MV-4-11 (cell line): ENCODE measurements at places on chromosomes 3 and 15.
A peak's percentile ranks its signal among the peaks of the same experiment; 100 is the strongest.

DNA sequence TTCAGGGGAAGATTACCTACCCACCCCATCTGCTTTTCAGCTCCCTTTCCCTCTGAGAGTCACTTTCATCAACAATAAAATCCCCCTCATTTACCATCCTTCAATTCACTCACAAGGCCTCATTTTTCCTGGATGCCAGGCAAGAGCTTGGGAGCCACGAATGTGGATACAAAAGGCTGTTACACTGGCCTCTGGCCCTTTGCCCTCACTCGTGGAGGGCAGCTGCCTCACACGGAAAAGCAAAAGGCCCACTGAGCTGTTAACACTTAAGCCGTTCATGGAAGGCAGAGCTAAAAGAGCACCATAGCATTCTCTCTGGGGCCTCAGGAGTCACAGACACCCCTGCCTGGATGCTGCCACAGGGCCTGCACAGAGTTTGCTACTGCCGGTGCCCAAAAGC is 102.4 kb upstream of the TUSC7 start:
- no peak for DNase-seq

GRCh38 chr3:32873531-32874130 is 55.8 kb downstream of the TRIM71 start:
- DNase-seq, result peak; percentile 62

- DNase-seq, result no peak
These were observed 4.4 kb downstream of the HYAL2 start for GRCh38 chr3:50318163-50318562.

- no peak for DNase-seq
These were observed 56.8 kb downstream of the ATP2C1 start for GRCh38 chr3:130950641-130951040.

DNA sequence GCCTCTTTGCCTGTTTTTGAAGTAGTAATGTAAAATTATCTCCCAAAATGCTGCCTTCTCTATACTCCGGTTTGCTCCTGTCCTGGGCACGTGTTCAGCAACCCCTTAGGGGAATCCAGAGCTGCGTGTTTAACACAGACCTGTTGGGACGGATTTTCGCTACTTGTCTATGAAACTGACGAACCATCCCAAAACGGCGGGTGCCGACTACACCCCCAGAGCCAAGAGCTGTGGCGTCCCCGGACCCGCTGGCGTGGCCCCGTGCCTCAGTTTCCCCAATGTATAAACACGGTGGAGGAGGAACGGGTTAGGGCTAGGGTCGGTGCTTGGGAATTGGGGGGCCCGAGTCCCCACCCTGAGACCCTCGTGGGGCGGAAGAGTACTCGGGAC is 473 bp downstream of the FHIT start:
- no peak for DNase-seq

- no peak for DNase-seq
These were observed 202.4 kb upstream of the PRICKLE2 start for GRCh38 chr3:64427671-64428070.

- no peak for DNase-seq
These were observed 193.5 kb downstream of the ULK4 start for GRCh38 chr3:41768363-41768762.

GRCh38 chr3:111471831-111472230 is 70.2 kb upstream of the CD96 start:
- DNase-seq, result no peak

GRCh38 chr3:47283193-47283537 is 421 bp downstream of the KLHL18 start:
- no peak for DNase-seq

GRCh38 chr15:79035111-79035601 is 55.4 kb downstream of the RASGRF1 start:
- DNase-seq, result no peak

DNA sequence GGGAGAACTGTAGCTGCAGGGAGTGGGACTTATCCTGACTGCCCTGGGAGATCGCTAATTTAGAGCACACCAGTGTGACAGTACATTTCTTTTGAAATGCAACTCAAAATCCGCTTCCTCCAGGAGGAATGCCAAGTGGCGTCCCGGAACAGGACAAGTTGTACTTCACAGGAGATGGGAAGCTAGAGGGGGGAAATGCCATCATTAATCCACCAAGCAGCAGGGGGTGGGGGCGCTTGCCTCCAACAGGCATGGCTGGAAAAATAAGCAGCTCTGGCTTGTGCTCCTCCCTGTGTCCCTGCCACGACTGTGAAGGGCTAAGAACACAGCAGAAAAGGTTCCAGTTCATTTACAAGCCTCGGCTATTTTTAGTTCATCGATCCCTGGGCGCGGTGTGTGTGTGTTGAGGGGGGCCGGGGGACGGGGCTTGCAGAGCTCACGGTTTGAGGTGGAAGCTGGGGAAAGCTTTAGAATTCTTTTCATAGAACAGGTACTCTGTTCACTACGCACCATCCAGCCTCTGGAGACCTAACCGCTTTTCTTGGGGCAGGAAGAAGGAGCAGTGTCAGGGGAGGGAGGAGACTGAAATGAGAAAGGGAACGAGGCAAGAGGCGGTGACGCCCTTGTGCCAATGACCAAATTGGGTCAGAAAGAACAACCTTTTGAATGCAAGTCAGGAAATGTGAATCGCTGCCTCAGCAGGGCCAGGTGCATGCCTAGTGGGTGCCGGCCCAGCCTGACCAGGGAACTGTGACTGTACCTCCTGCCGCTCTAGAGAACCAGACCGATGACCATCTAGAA is 51.8 kb upstream of the DGKG start:
- DNase-seq, result no peak

DNA sequence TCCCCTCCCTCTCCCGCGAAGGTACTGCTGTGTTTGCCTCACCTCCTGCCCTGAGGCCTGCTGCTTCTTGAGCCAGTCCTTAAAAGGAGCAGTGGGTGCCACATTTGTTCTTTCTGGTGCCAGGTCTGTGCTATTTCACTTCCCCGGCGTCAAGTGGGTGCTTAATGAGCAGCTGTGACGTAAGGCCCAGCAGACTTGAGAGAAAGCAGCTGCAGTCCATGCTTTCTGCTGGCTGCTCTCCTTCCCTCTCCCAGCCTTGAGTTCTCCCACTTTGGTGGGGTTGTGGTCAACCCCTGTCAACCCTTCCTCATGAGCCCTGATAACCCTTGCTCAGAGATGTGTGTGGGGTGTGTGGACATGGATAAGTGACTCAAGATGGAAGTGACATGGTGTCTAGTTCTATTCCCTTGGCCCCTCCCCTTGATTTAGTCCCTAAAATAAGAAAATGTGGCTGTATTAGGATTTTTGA is 6.9 kb downstream of the INAFM2 start:
- DNase-seq, result peak; percentile 80

DNA sequence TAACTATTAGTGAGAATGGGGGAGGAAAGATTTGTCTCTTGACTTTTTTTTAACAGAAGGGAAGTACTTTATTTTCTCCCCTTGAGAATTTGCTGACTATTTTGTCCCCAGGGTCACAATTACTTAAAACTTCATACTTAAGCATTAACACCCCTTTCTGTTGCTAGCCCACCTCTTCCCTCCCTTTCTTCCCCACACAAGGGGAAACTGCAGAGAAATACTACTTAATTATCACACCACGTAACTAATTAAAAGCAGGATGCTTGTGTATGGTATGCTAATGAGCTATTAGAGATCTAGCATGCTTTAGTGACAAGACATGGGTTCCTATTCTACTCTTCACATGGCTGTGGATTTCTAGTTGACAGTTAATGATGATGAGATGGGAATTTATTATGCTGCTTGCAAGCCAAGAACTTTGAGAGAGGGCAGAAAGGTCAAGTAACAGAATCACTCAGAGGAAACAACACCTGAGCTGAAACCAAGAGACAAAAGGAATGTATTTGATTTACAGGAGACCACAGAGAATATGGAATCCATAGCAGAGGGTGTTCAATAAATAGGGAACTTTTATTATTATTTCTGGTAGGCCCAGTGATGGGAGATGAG is 179.2 kb downstream of the LSAMP start:
- DNase-seq, result no peak

DNA sequence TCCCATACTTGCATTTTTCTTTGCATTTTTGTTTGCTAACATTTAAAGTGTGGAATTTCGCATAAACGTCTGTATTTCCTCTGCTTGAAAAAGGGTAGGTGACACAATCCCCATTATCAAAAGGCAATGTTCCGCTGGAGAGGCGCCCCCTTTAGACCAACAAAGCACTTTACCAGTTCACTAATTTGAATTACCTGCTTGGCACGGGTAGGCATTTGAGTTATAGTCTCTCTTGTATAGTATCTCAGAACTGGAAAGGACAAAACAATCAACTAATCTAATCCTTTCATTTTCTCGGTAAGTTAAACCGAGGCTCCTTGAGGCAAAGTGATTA is 775 bp upstream of the CCDC39 start:
- DNase-seq, result no peak

DNA sequence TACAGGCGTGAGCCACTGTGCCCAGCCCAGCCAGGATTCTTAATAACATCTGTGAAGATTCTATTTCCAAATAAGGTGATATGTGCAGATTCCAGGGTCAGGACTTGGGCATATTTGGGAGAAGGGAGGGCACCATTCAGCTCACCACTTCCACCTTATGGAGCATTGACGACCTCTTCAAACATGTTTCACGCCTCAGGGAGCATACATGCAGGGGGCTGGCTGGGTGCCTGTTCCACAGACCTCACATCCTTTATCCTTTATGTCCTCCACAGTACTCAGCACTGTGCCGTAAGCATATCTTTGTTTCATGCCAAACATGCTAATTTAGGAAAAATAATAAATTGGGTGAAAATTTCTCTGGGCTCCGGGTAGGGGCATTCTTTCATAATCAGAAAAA is 229.0 kb downstream of the THSD4 start:
- no peak for DNase-seq

GRCh38 chr3:123609063-123609462 is 24.2 kb upstream of the HACD2 start:
- DNase-seq, result no peak

DNA sequence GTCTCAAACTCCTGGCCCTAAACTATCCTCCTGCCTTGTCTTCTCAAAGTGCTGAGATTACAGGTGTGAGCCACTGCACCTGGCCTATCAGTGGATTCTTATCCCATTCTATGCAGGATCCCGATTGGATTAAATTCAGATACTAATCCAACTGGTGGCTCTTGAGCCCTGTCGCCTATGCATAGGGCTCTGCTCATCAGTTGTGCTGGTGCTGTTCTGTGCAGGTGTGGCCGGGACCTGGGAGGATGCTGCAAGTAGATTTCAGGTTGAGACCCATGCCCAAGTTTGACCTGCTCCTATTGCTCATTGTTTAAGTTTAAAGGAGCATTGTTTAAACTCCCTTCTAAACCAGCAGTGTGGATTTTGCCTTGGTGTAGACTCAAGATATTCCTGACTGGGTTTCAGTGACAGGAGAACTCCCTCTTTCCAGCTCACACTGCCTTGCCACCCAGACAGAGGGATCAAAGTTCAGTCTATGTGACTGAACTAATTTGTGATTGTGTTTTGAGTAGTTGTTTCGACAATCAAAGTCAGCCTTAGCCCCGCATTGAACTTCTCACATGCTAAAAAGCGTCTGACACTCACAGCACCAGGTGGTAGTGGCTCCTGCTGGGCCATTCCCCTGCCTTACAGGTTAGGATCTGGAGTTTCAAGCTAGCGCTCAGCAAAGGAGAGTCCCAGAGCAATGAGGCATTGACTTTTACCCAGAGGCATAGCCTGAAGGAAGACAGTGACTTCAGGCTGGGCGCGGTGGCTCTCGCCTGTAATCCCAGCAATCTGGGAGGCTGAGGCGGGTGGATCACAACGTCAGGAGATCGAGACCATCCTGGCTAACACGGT is 45.0 kb upstream of the PIK3CB start:
- no peak for DNase-seq

DNA sequence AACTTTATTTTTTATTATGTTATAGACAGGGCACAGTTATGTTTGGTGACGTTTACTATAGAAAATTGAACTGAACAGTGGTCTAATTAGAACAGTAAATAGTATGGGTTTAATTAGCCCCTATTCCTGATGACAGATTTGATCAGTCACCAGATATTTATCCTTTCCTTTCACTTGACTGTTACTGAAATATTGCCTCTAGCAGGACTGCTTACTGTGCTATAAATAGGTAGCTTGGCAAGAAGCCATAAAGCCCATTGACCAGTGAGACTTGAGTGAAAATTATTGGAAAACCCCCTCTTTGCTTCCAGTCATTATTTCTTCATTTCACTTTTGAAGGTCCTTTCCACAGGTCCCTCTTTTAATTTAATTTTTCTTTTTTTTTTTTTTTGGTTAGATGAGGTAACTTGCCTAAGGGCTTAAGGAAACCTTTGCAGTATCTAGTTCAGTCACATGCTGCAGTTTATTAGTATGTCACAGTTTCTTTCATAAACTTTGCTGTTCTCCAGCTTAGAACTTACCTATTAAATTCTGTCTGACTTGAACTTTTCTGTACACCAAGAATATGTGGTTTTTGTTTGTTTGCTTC is 115.6 kb downstream of the ADAMTSL3 start:
- no peak for DNase-seq

- DNase-seq, result no peak
These were observed 188.7 kb downstream of the THRB start for GRCh38 chr3:24305795-24306467.

GRCh38 chr15:84880007-84880406 is 4.5 kb upstream of the SLC28A1 start:
- no peak for DNase-seq

DNA sequence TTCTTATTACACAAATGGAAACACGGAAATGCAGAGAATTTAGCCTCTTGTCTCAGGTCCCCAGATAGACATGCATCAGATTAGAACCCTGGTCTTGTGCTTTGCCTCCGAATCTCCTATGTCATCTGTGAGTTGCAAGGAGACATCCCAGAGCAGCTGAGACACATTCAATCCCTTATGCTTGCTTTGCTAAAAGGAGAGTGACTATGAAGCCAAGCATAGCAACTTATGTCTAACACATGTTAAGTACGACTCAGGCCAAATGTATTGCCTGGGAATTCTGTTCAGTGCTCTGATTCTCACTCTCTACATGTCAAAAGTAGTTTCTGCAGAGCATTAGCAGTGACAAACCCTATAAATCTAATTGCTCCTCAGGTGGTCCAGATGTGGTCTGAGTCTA is 30.6 kb upstream of the LRRC3B start:
- DNase-seq, result no peak

GRCh38 chr3:127573912-127574311 is 16.6 kb downstream of the TPRA1 start:
- no peak for DNase-seq

DNA sequence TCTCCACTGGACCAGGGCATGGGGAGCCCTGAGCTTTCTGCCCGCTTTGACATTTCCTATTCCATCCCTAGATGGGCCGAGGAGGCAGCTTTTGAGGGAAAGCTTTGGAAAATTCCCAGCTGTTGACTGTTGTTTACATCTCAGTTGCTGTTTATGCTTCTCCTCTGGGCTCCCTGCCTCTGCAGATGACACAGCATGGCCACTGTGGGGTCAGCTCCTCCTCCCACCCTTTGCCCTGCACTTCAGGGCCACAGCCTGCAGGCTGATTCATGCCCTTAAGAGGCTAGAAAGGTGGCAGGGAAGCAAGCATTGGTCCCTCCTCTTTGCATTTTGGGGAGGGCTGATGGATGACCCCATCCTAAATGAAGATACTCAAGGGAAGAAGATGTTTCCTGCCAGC is 8.5 kb upstream of the CTXND1 start:
- DNase-seq, result no peak

- DNase-seq, result no peak
These were observed 37.5 kb downstream of the EPHB1 start for GRCh38 chr3:134832585-134832984.
